Stimulated activated CD4-positive, alpha-beta T cell treated with anti-CD3 and anti-CD28 coated beads, TNF-alpha, amount 100 ng/mL, for 24 hours (primary cell): ENCODE measurements at places on chromosomes 6 and 20.

DNA sequence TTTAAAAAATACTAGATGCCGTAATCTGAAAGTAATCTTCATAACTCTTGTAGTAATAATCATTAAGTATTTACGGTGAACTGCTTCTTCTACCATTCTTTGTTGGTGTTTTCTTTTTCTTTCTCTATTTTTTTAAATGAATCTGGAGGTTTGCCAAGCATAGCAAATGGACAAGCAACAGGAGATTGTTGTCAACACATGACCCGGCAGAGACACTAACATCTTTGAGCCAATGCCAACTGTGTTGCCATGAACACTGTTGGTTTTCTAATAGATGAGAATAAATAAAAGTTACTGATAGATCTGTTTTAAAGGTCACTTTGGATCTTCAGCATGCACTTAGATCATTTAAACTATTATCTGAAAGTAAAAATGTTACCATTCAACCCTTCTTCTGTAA lies 523.6 kb upstream of the EYS start:
- no peak for DNase-seq

DNA sequence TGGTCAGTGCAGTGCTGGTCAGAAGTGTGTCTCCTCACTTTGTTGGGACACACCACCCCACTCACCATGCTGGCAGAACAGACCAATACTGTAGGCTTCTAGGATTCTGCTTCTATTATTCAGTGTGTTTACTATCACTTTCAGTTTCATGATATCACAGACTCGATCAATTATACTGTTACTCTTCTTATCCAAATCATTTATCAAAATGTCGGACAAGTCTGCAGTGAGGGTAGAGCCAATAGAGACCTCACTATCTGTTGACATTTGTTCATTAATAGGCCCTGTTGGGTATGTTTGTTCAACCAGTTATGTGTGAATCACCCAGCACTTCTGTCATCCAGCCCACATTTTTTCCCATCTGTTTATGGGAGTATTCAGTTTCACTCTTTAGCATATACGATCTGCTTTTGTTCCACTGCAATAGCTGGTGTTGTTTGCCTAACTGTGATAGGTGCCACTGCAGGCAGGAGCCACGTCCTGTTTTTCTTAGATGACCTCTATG lies 140.1 kb downstream of the NRN1 start:
- DNase-seq, result no peak

DNA sequence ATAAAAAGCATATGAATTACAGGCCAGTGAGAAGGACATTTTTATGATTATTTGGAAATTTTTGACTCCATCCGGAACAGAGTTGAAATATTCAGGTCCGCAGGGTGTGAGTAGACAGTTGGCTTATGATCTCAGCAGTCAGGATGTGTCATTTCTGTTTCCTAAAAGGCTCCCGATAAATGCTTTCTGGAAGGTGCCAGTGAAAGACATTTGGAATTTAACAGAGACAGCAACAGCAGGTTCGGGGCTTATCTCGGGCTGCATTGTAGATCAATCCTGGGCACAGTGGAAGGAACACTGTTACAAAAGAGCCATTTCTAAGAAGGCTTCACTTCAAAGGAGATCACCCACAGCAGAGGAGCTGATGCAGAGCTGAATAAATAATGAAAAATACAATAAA lies 934.4 kb downstream of the KIF16B start:
- no peak for DNase-seq

- DNase-seq, result no peak
Measured at GRCh38 chr6:40359808-40360207, 227.4 kb downstream of the LRFN2 start.

GRCh38 chr20:3758566-3758965 lies 9.0 kb downstream of the ADISSP start:
- no peak for DNase-seq

DNA sequence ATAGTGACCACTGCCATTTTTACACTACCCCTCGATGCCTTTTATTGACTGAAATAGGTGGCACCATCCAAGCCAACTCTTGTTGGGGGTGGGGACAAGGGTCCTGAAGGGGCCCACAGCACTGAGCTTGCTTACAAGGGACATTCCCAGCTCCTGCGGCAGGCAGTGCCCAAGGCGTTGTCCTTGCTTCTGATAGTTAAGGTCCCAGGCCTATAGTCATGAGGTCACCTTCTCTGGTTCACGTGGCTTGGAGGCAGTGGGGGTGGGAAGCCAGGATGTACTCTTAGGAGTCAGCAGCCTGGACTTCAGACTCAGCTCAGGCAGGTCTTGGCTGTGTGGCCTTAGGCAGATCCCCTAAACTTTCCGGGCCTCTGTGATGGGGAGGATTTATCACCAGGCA lies 48.6 kb downstream of the TOX2 start:
- DNase-seq, result no peak

DNA sequence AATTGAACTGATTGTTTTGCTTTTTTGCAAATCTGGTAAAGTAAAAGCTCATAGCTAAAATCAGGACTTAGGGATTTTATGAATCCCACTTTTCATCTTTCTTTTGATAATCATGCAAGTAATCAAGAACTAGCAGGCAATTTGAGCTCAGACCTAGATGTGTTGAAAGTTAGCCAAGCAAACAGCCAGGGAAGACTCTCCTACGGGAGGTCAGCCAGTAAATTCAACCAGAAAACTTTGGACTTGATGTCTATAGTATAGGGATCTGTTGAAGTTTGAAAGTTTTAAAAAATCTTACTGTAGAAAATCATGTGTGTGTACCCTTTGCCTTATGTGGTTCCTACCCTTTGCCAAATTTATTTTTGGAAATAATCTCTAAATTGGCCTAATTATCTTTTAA lies 95.0 kb upstream of the TPD52L1 start:
- no peak for DNase-seq

DNA sequence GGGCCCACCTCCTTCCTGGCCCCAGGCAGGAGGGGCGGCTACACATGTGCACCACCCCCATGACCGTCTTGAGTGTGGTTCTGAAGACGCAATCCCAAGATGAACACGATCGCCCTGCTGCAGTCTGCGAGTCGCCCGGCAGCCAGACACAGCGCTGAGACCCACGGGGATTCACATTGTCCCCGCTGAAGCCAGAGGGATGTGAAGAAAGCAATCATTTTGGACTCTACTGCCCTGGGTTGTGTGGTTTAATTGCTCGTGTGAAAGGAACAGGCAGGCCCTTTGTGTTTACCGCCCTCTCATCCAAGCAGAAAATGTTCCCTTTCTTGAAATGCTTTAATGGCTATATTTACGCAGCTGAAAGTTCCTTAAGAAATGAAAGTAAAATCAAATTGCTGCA lies 279.5 kb downstream of the TAF4 start:
- DNase-seq, result no peak

GRCh38 chr6:15575357-15576033 lies 87.3 kb downstream of the DTNBP1 start:
- no peak for DNase-seq

- no peak for DNase-seq
Measured at GRCh38 chr6:119308048-119308570, 41.5 kb downstream of the MAN1A1 start.

DNA sequence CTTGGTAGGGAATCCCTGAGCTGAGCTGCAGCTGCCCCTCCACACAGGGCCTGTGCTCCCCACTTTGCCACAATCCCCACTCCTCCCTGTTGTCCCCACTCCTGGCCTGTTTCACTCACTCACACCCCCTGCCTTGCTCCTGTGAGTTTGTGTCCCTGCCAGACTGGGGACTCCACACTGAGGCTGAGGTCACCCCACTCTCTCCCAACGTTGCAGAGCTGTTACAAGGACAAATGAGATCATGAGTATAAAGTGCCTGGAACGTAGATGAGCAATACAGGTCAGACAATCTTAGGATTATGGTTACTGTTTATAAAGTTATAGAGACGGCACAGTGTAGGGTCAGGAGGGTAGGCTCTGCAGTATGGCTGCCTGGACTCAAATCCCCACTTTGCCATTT lies 426.0 kb upstream of the SULF2 start:
- DNase-seq, result no peak

GRCh38 chr6:170374571-170375444 lies 68.2 kb downstream of the FAM120B start:
- DNase-seq, result no peak

DNA sequence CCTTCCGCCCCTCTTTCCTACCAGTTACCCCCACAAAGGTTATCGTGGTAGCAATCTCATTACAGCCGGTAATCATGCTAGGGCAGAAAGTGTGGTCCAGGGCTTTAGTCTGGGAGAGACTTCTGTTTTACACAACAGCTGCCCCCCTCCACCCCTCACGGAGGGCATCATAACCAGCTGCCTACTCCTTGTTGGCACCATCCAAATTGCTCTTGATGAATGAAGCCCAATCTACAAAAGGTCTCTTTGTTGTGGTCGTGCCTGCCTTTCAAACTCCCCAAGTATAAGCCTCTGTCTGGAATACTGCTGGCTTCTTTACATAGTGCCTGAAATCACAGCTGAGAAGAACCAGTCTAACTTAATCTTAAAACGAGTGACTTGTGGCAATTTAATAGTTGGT lies 157.9 kb downstream of the INSM1 start:
- DNase-seq, result no peak

DNA sequence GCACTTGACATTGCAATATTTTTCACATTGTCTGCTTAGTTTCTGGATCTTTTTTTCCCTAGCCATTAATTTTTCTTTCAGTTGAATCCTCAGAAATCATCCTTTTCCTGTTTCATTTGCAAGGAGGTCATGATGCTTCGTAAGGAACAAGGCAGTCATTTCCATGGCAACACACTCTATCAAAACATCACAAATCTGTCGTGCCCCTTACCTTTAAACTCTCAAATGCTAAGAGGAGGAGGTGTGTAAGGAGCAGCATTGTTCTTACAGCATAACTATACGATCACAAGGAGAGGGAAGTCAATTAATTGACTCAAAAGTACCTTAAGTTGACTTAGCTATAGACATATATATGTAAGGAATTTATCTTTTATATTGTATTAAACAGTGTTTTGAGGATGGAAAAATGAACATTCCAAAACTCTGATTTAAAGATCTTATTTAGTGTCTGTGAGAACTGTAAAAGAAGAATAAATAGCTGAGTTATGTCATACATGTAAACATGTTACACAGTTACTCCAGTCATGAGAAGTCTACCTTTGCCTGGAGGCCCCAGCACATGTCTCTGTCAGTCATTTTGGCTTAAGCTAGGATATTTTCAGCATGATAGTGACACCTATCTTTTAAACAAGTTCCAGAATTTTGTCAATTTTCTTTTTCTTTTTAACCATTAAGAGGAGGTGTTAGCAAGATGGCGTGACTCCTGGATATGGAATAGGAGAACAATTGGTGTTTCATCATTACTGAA lies 41.6 kb downstream of the CDKAL1 start:
- DNase-seq, result no peak

- DNase-seq, result no peak
Measured at GRCh38 chr6:32387589-32388340, 16.1 kb upstream of the TSBP1 start.
